T-helper 2 cell treated with Interferon-gamma antibody and Interleukin-4, amounts not matched to agents 5 μg/mL and 100 μg/mL, for 36 hours (primary cell): ENCODE measurements at places on chromosomes 1 and 21.
A peak's percentile ranks its signal among the peaks of the same experiment; 100 is the strongest.

- H3K4me1 ChIP-seq: peaks cover 76% of the 10 kb centered on the region
- no peaks in the 10 kb centered on the region for H3K27me3 ChIP-seq
- peak overlapping the region; percentile 94 for H3K27ac ChIP-seq
- H3K36me3 ChIP-seq: peaks cover 19% of the 10 kb centered on the region
- H3K4me3 ChIP-seq: peak overlapping the region; percentile 72
Observed at GRCh38 chr1:116503546-116504307, 67.1 kb downstream of the CD58 start.

DNA sequence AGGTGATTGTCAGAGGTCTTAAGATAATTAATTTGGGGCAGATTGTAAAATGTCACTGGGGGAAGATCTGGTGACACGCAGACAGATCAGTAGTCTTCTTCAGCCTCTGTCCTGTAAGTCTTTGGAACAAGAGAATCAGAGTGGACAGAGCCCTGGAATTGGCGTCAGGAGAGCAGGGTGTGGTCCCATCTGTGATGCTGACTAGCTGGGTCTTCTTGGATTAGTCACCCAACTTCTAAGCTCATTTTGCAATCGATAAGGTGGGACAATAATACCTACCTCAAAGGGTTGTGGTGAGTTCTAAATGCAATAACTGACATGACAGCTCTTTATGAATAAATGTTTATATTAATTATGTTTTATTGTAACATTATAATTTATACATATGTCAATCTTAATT, 4.8 kb downstream of the FASLG start:
- H3K36me3 ChIP-seq: peaks cover 28% of the 10 kb centered on the region
- peaks cover 62% of the 10 kb centered on the region for H3K4me1 ChIP-seq
- peak overlapping the region; percentile 59 for H3K4me3 ChIP-seq
- no peaks in the 10 kb centered on the region for H3K27me3 ChIP-seq
- H3K27ac ChIP-seq: peak overlapping the region; percentile 91

DNA sequence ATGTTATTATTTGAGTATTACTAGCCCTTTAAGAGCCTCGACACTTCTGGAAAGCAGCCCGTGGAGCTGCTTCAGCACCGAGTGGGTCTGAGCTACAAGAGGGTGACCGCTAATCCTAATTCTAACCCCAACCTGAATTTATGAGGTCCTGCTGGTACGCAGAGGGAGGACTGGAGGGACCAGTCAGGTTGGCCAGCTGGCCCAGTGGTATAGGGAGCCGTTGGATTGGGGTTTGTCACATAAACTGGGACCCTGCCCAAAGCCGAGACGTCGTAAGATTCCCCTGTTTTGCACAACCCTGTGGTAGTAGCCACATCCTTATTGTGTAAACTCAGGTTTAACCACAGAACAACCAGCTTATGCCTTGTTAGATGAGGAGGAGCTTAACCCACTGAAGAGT, 60.8 kb upstream of the F3 start:
- no peaks in the 10 kb centered on the region for H3K36me3 ChIP-seq
- peaks cover 19% of the 10 kb centered on the region for H3K4me1 ChIP-seq
- H3K4me3 ChIP-seq: peak overlapping the region; percentile 70
- peaks cover 35% of the 10 kb centered on the region for H3K27me3 ChIP-seq
- peak; percentile 12 for DNase-seq

DNA sequence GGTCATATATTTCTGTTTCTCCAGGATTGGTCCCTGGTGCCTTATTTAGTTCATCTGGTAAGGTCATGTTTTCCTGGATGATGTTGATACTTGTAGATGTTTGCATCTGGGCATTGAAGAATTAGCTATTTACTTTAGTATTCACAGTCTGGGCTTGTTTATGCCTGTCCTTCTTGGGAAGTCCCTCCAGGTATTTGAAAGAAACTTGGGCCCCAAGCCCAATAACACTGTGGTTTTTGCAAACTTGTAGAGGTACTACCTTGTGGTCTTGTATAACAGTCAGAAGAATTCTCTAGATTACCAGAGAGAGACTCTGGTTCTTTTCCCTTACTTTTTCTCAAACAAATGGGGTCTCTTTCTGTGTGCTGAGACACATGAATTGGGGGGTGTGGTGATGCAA, 251.4 kb upstream of the B3GALT2 start:
- peak overlapping the region; percentile 38 for H3K4me3 ChIP-seq
- H3K36me3 ChIP-seq: peaks cover 50% of the 10 kb centered on the region
- H3K4me1 ChIP-seq: peaks cover 29% of the 10 kb centered on the region
- H3K27me3 ChIP-seq: no peaks in the 10 kb centered on the region
- H3K27ac ChIP-seq: peak overlapping the region; percentile 69
- no peak for DNase-seq

DNA sequence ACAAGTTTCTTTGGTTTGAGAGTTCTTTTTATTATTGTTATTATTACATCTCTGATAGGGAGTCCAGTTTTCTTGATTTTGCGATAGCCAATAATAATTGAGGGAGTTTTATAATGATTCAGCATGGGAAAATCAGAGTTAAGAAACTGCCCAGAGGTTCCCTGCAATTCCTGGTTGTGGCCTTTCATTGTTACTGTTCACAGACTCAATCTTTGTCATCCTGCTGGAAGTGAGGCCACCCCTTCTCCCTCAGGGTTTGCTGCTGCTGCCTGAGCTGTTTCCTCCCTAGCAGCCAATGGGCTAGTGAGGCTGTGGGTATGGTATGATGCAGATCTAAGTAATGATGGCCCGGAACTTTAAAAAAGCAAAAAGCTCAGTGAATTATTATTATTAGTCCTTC, 50.2 kb upstream of the TACSTD2 start:
- no peak overlapping the region for H3K4me3 ChIP-seq
- peaks cover 15% of the 10 kb centered on the region for H3K27me3 ChIP-seq
- H3K4me1 ChIP-seq: no peaks in the 10 kb centered on the region
- DNase-seq: no peak
- no peaks in the 10 kb centered on the region for H3K36me3 ChIP-seq
- H3K27ac ChIP-seq: no peak overlapping the region

DNA sequence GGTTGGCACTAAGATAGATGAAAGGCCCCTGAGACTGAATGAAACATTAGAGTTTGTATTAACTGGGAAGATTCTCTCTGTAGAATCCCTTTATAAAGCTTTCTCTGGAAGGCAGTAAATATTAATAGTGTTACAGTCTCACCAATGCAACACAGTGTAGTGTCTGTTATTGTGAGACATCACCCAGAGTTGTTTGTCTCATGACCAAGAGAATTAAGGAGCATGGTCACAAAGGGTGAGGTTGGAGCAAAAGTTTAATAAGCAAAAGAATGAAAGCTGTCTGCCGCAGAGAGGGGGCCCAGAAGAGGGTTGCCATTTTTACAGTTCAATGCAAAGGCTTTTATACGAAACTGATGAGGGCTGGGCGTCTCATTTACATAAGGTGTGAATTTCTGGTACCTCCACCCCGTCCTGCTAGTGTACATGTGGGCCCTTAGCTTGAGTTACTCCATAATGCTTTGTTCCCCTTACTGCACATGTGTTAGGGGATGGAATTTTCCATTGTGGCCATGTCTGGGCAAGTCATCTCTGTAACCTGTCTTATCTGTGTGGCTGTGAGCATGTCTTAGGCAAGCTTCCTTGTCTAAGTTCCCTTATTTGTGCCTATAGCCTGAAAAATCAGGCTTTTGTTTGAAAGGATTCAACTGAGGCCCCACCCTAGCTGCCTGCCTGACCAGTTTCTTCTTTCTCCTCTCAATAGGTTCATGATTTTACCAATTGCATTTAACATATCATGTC, 184.1 kb downstream of the RASAL2 start:
- no peak for DNase-seq
- H3K36me3 ChIP-seq: no peaks in the 10 kb centered on the region
- H3K27ac ChIP-seq: no peak overlapping the region

DNA sequence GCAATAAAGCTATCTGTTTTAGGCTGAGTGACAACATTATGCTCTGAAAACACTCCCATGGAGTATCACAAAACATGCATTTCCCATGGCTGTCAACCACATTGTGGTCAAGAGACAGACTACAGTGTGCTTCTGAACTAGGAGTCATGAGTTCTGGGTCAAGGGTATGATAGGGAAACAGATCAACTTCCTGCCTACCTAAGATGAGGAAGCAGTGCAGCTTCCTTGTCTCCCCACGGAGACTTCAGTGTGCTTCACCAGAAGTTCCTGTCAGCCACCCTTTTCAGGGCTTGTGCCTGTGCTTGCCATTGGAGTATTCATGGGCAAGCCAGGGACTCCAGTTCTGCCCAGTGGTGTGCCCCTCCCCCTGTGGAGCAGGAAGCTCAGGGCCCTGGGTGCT, 19.9 kb downstream of the LCE3E start:
- H3K36me3 ChIP-seq: no peaks in the 10 kb centered on the region
- H3K27ac ChIP-seq: no peak overlapping the region
- DNase-seq: no peak

- no peak for DNase-seq
- no peak overlapping the region for H3K4me3 ChIP-seq
- no peaks in the 10 kb centered on the region for H3K4me1 ChIP-seq
- H3K27ac ChIP-seq: no peak overlapping the region
- no peaks in the 10 kb centered on the region for H3K36me3 ChIP-seq
Observed at GRCh38 chr1:180198196-180198595, 31.9 kb upstream of the LHX4 start.

DNA sequence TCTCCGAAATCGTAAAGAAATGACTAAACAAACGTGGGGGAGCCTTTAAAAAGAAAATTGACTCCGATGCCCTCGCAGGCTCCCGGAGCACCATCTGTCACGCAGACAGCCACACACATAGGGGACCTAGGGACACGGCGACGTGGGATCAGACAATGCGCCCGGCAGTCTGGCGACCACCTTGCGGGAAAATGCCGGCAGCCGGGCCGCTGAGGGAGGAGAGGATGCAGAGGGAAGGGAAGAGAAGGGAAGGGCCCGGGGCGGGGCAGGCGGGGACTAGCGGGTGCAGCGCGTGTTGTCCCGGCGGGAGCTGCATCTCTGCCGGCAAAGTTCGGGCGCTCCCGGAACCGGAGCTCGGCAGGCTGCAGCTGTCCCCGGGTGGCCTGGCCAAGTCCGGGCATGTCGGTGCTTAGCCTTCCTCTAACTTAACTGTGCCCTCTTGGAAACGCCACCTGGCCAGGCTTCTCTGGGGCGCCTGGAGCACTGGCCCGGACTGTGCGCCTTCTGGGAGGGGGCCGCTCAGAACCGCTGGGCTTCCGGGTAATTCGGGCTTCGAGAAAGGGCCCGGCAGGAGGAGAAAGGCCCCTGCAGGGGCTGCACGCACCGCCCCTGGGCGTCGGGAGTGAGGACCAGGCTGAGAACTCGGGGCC, 1.8 kb downstream of the NHLH2 start:
- peak overlapping the region; percentile 68 for H3K4me3 ChIP-seq
- peaks cover 2% of the 10 kb centered on the region for H3K4me1 ChIP-seq
- no peak for DNase-seq
- H3K27ac ChIP-seq: no peak overlapping the region
- no peaks in the 10 kb centered on the region for H3K36me3 ChIP-seq

GRCh38 chr1:224676551-224676950, 60.4 kb downstream of the CNIH3 start:
- H3K27me3 ChIP-seq: peaks cover 6% of the 10 kb centered on the region
- no peak overlapping the region for H3K4me3 ChIP-seq
- DNase-seq: no peak
- H3K27ac ChIP-seq: no peak overlapping the region
- H3K4me1 ChIP-seq: no peaks in the 10 kb centered on the region

GRCh38 chr1:20992322-20993056, 184.2 kb downstream of the EIF4G3 start:
- DNase-seq: no peak
- H3K27me3 ChIP-seq: no peaks in the 10 kb centered on the region
- H3K27ac ChIP-seq: peak overlapping the region; percentile 75

DNA sequence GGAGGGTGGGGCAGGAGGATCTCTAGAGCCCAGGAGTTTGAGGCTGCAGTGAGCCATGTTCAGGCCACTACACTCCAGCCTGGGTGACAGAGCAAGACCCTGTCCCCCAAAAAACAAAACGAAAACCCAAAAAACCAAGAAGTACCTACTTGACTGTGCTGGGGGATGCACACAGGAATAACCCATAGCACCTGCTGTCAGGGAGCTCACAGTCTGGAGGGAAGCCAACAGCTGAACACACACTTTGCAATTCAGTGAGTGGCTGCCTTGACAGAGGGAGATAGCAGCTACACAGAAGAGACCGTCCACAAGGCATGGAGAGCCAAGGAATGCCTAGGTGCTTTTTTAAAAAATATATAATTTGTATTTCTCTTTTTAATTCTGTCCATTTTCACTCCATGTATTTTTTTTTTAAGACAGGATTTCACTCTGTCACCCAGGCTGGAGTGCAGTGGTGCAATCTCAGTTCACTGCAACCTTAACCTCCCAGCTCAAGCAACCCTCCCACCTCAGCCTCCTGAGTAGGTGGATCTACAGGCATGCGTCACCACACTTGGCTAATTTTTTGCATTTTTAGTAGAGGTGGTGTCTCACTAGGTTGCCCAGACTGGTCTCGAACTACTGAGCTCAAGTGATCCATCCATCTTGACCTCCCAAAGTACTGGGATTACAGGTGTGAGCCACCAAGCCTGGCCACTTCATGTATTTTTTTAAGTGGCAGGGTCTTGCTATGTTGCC, 68.7 kb downstream of the NID1 start:
- H3K4me3 ChIP-seq: no peak overlapping the region
- H3K36me3 ChIP-seq: peaks cover 8% of the 10 kb centered on the region
- H3K27ac ChIP-seq: peak overlapping the region; percentile 36
- peaks cover 45% of the 10 kb centered on the region for H3K4me1 ChIP-seq
- DNase-seq: no peak

DNA sequence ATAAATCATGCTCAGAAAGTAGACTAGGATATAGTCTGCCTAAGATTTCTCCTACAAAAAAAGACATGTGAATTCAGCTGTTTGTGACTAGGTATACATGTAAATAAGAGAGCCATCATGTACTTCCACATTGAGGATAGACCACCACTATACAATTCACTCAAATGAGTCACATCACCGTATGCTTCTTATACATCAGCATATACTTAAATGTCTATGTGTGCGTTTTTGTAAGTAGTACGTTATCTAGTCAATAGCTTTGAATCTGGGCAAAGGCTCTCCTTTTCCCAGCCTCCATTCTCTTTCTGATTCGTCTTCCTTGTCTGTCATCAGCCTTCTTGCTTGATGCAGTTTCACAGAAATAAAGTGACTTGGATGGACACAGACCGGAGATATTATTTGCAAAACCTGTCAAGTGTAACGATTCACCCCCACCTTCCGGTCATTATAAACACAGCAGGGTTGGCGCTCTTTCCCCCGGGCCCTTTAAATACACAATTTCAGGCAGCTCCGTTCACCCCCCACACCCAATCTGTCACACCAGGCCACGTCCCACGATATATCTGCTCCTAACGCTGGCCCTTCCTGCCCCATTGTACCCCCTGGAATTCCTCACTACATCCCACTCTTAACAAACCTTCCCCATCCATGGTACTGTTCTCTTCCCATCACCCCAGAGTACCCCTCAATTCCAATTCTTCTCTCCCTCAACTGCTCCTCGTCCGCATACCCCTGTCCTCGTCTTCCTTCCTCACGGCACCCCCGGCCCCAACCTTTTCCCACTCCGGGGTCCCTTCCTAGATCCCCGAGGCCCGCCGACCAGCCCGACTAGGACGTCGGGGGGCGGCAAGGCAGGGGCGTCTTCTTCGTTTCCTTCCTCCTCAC, 636 bp downstream of the VAMP4 start:
- peaks cover 16% of the 10 kb centered on the region for H3K36me3 ChIP-seq
- peak; percentile 42 for DNase-seq
- peaks cover 54% of the 10 kb centered on the region for H3K4me1 ChIP-seq
- H3K27me3 ChIP-seq: no peaks in the 10 kb centered on the region
- H3K4me3 ChIP-seq: peak overlapping the region; percentile 100
- H3K27ac ChIP-seq: peak overlapping the region; percentile 100

GRCh38 chr1:231938211-231938610, 311.6 kb downstream of the DISC1 start:
- H3K4me1 ChIP-seq: no peaks in the 10 kb centered on the region
- no peak for DNase-seq
- H3K4me3 ChIP-seq: no peak overlapping the region
- no peaks in the 10 kb centered on the region for H3K36me3 ChIP-seq
- peaks cover 4% of the 10 kb centered on the region for H3K27me3 ChIP-seq
- H3K27ac ChIP-seq: no peak overlapping the region
